ENCODE measurements at places on chromosomes 1 and 21.

- no peak for DNase-seq
Observed at GRCh38 chr21:29616209-29616751, 317.6 kb downstream of the BACH1 start.

GRCh38 chr1:95015076-95015475, 57.7 kb downstream of the ALG14 start:
- no peak for DNase-seq

- DNase-seq: no peak
Observed at GRCh38 chr1:42992054-42992571, 33.4 kb upstream of the SLC2A1 start.

DNA sequence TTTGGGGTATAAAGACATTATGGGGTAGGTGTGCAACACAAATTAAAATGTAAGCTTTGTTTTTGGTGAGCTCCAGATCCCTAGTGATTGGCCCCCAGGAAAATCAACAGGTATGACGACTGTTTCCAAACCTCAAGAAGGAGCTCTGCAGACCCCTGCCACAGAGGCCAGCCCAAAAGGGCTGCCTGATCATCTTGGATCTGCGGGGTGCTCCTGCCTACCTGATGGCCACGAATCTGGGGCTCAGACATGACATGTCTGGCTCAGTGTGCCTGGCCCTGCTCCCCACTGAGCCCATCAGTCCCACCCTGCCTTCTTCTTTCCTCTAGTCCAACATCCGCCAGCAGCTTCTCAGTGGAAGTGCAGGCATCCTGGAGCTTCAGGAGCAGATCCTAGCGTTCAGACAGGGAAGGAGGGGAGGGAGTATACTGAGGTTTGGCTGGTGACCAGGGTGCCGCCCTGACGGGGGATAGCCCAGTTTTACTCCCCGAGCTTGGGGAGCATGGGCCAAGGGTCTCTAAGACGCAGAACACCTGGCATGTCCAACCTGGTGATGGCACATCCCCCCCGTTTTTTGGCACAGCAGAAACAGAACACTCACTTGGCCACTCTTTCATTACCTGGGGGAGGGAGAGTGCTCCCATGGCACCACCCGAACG, 31.8 kb downstream of the ZNF496 start:
- no peak for DNase-seq

GRCh38 chr21:33377221-33377920, 25.8 kb upstream of the IFNGR2 start:
- no peak for DNase-seq

- no peak for DNase-seq
Observed at GRCh38 chr1:247362153-247362552, 30.5 kb upstream of the ZNF496 start.

- no peak for DNase-seq
Observed at GRCh38 chr1:211353562-211354212, 27.1 kb downstream of the TRAF5 start.

All from GM10248 (cell line).